GM06990 (cell line): ENCODE measurements at places on chromosomes 1 and 21.

DNA sequence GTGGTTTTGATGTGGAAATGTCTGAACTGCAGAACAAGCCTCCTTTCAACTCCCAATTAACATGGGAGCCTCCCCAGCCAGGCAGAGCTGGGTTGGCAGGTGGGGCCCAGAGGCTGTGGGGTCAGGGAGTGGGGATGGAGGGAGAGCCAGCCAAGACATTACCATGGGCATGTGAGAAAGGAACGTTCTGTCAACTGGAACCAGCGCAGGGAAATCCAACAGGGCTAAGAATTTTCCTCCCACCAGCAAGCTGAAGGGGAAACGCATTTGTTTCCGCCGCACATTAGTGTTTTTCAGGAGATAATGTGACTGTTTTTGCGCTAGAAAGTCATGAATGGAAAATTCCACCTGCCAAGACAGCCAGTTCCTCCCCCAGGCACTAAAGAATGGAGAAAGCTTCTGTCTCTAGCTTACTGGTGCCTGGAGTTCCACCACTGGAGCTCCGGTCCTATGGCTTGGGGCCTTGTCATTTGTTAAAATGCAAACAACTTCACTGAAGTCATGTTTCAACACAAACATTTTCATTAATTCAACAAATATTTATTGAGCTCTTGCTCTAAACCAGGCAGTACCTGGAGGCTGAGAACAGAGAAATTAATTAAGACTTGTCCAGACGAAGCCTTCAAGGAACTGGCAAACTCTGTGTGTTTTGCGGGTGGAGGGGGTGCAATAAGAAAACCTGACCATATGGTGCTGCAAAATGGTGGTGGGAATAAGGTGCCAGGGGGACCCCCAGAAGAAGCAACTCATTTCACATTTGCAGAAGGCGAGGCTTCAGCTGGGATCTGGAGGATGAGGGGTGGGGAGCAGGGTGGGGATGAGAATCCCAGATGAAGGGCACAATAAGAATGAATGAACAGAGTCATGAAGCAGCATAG, 305.1 kb downstream of the MATN1 start:
- no peak for DNase-seq

- no peak for DNase-seq
Measured at GRCh38 chr1:200075938-200076546, 48.5 kb downstream of the NR5A2 start.

- no peak for DNase-seq
Measured at GRCh38 chr1:67855444-67855843, 22.2 kb upstream of the GNG12 start.

DNA sequence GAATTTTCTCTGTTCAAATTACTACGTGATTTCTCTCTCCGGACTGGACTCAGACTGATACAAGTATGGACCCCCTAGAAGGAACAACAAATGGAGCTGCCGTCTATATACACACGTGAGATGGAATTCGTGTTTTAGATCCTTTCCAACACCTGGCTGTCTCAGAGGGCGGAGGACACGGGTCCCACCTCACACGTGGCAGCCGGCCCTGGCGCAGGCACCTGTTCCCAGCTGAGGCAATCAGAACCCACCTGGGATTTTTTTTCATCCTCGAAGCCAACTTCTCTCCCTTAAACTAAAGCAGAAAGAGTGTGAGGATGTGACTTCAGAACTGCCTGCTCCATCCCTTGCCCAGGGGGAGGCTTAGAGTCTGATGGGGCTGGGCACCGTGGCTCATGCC, 34.1 kb upstream of the SCCPDH start:
- no peak for DNase-seq

- DNase-seq = no peak
Measured at GRCh38 chr21:36692114-36692834, 6.6 kb upstream of the SIM2 start.

- peak; percentile 57 for DNase-seq
Measured at GRCh38 chr1:6260961-6261614, at the start of gene GPR153. Gene GPR153, minus strand, starts transcription at chr1:6261098. Its CDS starts 6,193 bp downstream, at chr1:6254905.

DNA sequence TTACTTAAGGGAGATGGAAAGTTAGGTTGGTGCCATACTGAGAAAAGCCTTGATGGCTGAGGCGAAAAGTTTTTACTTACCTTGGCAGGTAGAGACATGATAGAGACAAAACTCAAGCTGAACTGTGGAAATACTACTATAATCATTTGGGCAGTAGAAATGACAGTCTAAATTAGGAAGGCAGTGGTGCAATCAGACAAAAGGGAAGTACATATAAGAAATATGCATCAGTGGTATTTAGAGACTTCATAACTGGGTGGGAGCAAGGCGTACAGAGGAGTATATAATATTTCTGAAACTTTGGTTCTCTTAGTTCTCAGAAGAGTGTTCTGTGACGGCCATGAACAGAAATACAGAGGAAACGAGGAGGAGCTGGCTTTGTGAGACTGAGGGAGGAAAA, 2.4 kb upstream of the CEP350 start:
- no peak for DNase-seq

- no peak for DNase-seq
Measured at GRCh38 chr21:43208561-43209332, 39.9 kb downstream of the CRYAA start.

- DNase-seq = no peak
Measured at GRCh38 chr1:162169031-162169790, 99.7 kb downstream of the NOS1AP start.

GRCh38 chr1:212035835-212036605, 472 bp downstream of the DTL start:
- DNase-seq = no peak

GRCh38 chr1:40267767-40268187, 9.7 kb downstream of the ZMPSTE24 start:
- DNase-seq = no peak

DNA sequence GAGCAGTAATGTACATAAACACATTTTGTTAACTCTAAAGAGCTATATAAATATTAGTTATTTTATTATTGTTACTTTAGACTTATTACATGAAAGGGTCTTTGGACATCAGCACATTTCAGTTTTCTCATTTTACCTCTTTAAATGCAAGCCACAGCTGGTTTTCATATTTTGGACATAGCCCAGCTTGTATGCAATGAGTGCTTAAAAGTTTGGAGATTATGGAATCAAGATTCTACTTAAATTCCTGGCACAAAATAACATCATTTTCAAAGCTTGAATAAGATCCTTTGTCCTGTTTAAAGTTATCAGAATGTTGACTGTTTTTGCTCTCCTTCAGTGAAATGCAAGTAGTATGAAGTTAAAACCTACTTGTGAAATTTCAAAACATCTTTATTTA, 15.5 kb upstream of the LEPR start:
- no peak for DNase-seq

DNA sequence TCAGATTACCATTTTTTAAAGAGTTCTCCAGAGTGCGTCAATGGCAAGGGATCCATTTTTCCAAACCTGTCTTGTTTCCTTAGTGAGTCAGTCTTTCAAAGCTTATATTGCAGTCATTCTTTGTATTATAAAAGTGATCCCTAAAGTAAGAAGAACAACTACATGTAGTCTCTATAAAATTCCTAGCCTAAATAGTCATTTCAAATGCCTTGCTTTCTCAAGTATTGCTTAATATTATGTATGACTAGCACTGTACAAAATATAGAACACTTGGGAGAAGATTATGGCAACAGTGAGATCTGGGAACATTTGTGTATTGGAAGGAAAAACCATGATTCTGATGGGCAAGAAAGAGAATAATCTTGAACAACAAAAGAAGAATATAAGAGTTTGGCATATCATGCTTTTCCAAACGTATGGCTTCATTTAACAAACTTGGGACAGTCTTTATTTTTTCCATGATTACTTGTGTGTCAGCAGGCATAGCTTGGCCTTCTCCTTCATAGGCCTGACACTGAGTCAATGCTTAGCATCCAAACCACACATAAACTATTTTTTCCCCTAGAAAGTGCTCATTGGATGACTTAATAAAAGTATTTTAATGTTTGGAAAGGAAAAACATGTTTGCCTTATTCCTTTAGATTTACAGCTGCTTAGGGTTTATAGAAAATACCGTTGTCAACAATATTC, 547.4 kb downstream of the LTN1 start:
- DNase-seq = no peak

DNA sequence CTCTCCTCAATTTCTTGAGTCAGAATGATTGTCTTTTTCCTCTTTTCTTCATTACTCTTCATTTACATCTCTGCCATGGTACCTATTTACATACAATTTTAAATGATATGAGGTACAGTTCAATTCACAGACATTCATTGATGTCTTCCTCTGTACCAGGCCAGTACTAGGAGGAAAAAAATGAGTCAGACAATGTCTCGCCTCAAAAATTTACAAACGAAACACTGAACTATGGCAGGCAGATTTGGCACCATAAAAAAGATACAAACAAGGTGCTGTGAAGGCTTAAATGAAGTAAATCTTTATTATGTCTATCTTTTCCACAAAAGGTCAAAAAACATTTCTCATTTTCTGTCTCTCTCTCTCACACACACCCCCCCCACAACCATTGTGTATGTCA, 71.0 kb downstream of the RGS13 start:
- DNase-seq = no peak

DNA sequence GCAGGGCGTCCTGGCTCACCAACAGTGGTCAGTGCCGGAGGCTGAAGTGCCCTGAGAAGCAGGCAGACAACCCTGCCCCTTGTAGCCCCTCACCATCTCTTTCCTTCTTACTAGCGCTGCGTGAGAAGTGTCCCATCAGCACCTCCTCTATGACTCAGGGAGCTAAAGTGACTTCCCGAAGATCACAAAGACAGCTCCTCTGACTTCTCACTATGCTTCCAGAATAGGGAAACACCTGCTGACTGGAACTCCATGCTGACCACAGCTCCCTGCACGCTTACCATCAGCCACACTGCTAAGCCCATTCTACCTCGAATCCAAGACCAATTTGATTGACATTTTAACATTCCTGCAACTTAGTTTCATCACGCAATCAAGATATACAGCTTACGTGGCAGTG, 92.8 kb downstream of the JAK1 start:
- no peak for DNase-seq

- no peak for DNase-seq
Measured at GRCh38 chr1:200962631-200963030, 60.9 kb downstream of the KIF21B start.

- DNase-seq = no peak
Measured at GRCh38 chr1:9606948-9607347, 18.2 kb downstream of the TMEM201 start.

DNA sequence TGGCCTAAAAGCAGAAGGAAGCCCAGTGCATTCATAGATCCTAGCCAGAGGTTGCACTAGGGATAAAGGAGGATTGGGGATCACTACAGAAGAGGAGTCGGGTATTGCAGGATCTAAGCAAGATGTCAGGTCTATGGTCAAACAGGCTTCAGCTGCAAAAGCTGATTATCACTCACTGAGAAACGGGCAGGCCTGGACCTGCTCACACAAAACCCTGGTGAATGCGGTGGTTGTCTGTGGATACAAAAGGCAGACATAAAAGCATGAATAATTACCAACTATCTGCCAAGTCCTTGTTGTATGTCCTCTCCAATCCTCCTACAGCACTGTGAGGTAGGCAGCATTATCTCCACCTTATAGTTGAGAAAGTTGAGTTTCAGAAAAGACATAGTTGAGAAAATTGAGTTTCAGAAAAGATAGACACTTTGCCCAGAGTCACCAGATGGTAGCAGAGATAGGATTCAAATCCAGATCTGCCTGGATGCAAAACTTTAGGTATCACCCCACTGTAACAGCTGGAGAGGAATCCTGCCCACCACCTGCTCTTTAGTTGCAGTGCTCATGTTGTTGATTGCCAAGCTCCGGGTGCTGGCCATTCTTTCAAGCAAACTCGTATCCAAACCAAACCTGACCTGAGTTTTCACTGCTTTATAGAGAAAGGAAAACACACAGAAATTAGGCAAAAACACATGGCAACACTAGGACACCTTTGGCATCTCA, 49.6 kb upstream of the HOOK1 start:
- DNase-seq = no peak

DNA sequence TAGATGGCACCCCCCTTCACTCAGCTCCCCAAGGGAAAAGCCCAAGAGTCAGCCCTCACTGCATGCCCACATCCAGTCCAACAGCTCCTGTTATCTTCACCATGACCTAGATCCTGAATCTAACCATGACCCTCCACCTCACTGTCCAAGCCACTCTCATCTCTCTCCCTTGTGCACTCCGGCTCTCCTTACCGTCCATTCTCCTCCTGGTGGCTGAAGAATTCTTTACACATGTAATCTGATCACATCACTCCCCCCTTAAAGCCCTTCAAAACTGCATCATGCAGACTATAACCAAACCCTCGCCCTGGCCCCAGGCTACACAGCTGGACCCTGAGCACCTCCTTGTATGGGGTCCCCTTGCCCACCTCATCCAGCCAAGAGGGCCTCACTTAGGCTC, 14.0 kb upstream of the PAQR7 start:
- no peak for DNase-seq

GRCh38 chr1:113654883-113655282, 104.4 kb downstream of the PHTF1 start:
- DNase-seq = no peak

DNA sequence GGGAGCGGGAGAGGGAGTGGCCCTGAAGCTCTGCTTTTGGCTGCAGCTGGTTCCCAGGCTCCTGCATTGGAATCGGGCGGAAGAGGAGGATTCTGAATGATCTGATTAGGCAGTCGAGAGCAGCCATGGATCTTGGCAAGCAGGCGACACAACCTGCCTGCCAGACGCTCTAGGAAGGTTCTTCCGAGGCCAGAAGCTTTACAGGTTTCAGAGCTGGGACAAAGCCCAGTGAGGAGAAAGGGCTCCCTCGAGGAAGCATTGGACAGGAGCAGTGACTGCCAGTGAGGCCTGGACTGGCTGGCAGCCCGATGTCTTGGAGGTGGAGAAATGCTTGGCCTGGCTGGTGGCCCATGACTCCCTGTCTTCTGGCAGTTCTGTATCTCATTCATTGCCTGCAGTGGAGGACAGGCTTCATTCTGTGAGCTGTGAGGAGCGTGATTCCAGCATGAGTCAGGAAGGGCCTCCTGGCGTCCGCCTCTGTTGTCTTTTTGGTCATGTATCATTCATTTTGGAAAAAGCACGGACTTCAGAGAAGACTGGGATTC, 132.7 kb upstream of the IPO9 start:
- DNase-seq = no peak

DNA sequence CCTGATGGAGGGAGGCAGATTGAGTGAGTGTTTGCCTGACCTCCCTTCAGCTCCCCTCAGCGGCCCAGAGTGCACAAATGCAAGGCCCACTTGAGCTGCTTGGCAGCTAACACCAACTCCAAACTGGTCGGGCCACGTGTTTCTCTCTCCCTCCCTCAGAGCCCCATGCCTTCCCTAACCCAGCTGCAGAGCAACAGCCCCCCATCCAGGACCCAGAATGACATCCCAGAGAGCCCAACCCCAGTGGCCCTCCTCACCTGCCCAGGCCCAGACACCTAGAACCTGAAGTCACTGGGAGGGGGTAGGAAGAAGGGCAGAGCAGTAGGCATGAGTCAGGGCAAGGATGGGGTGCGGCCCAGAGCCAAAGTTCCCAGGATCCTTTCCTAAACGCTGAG, 789 bp upstream of the S100A14 start:
- no peak for DNase-seq

DNA sequence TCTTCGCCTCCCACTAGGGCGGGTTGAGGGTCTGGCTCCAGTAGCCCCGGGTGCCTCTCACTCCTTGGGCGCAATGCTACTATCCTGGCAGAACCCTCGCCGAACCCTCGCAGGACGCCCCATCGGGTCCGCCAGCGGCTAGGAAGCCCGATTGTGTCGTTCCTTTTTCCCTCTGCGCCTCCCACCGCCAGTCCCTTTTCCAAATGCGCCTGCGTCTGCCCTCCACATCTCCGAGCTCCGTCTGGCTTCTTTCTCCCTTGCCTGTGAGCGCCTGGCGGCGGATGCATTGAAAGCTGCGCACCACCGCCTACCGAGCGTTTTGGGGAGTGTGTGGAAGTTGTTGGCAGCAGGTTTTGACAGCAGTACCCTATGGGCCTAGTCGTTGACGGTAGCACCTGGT, 1.0 kb upstream of the DIRAS3 start:
- no peak for DNase-seq
